ENCODE measurements at places on chromosomes 2 and 18.

DNA sequence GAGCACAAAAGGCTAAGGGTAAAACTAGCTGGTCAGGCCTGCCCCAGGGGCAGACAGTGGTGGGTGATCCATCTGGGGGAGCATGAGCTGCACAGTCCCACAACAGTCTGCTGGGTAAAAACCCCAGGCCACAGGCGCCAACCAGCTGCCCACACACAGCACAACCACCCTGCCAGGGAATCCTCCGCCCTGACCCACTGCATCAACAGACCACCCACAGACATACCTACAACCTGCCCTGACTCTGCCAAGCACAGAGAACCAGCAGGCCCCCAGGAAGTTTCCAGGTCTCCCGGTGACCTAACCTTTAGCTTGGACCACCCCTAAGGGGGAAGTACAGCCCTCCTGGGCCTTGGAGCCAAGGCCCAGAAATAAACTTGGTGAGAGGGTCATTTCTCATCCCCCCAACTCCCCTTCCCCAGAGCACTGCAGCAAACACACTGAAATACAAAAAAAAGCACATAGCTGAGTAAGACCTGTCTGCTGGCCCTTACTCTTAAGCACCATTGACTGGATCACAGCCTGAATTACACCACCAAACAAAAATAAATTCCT, 118.3 kb upstream of the CAB39 start:
- no peak for DNase-seq

DNA sequence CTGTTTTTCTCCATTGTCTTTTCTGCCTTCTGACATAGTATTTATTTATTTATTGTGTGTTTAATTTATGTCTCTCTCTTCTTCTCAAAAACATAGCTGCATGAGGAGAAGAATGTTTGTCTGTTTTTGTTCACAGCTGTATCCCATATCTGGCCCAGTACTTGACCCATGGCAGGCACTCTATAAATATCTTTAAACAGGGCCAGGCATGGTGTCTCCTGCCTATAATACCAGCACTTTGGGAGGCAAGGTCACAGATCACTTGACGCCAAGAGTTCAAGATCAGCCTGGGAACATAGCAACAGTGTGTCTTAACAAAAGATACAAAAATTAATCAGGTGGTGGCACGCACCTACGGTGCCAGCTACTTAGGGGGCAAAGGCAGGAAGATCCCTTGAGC, 361.3 kb upstream of the KLHL29 start:
- no peak for DNase-seq

GRCh38 chr2:200137271-200137670, 169.2 kb upstream of the SPATS2L start:
- no peak for DNase-seq

GRCh38 chr2:7598402-7598801, 681.2 kb downstream of the RNF144A start:
- no peak for DNase-seq

- DNase-seq, result no peak
Measured at GRCh38 chr2:68413466-68413865, 48.4 kb downstream of the PLEK start.

GRCh38 chr2:29562319-29562718, 359.1 kb downstream of the ALK start:
- DNase-seq, result no peak

- no peak for DNase-seq
Measured at GRCh38 chr2:129778584-129778877, 200.9 kb upstream of the RAB6C start.

- DNase-seq, result no peak
Measured at GRCh38 chr2:33340280-33340679, 136.2 kb upstream of the RASGRP3 start.

DNA sequence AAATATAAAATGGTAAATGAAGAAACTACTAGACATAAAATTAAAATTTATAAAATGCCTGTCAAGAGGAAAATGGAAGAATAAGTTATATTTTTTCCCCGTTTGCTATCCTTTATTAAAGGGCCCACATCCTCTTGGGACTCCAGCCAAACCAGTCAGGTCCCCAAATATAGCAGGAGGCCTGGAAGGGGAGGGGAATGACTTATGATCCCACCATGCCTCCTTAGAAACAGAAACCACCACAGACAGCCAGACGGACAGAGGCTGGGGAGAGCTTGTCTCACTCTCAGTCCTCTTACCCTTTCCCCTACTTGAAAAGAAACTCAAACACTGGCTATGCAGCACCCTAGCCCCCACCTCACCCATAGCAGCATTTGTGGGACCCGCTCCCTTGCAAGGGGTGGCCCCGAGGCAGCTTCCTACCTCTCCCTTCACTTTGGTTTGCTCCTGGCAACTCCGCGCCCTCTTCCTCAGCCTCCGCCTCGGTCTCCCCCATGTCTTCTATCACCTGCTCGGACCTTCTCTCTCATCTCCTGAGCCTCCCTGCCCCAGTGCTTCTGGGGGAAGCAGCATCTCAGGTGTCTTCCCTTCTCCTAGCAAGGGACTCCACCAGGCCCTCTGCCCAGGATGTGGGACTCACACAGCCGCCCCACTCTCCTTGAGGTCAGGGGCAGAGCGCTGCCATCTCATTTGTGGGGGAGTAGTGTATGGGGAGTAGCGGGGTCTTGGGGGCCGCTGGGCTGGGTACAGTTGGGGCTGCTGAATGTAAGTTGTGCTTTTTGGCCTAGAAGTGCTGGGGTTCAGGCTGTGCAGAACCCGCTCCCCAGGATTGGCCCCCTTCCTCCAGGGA, 37.4 kb upstream of the ANKRD62 start:
- DNase-seq, result no peak

DNA sequence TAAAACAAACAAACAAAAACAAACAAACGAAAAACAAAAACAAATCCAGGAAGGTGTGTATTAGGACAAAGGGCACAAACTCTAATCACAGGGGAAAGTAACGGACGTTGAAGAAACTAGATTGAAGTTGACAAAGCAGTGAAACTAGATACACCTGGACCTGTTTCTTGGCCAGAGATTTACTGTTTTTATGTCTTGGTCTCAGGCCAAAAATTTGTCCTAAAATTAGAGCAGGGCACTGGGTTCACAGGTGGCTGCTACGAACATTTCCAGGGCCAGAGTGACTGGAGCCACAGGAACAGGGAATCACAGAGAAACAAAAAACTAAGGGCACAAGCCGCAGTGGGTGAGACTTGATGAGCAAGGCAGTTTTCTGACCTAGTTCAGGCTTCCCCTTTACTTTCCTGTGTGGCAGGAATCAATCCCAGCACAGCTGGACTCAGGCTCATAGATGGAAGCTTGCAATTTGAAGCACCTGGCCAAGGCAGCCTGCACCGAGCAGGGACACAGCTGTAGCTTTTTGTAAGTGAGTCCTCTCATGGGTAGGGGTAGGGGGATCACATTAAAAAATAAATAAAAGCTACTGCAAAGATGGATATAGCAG, 329.4 kb downstream of the DLGAP1 start:
- peak; percentile 40 for DNase-seq

GRCh38 chr2:104109356-104109755, 744.6 kb upstream of the POU3F3 start:
- DNase-seq, result no peak

DNA sequence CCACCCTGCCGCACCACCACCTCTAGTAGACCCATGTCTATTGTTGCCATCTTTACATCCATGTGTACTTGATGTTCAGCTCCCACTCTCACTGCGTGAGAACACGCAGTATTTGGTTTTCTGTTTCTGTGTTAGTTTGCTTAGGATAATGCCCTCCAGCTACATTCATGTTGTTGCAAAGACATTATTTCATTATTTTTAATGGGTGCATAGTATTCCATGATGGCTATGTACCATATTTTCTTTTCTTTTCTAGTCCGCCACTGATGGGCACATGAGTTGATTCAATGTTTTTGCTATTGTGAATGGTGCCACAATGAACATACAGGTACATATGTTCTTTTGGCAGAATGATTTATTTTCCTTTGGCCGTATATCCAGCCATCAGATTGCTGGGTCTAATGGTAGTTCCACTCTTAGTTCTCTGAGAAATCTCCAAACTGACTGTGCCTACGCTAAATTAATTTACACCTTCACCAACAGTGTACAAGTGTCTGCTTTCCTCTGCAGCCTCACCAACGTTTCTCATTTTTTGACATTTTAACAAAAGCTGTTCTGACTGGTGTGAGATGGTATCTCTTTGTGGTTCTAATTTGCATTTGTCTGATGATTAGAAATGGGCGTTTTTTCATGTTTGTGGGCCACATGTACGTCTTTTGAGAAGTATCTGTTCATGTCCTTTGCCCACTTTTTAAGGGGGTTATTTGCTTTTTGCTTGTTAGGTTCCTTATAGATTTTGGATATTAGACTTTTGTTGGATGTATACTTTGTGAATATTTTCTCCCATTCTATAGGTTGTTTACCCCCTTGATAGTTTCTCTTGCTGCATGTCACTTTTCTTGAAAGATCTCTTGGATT, 10.5 kb upstream of the ZNF513 start:
- no peak for DNase-seq

DNA sequence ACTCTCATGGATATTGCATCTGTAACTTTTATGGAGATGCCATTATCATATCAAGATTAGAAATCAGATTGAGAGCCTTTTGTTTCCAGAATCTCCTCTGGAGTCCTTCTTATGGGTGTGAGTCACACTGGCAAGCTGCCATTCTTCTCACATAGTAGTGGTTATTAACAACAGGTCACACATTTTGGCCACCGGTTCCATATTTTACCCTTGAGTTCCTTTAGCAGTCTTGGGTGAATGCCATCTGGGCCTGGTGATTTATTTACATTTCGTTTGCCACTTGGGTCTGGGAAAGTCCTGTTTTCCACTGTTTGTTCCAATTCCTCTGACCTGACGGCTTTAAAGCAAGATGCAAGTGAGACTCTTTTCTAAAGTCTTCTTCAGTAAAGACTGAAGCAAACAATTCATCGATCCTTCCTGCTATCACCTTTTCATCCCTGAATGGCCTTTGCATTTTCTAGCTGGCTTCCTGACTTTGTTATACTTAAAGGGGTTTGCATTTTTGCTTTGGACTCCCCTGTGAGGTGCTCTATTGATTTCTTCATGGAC, 80.5 kb upstream of the CAVIN2 start:
- DNase-seq, result no peak

DNA sequence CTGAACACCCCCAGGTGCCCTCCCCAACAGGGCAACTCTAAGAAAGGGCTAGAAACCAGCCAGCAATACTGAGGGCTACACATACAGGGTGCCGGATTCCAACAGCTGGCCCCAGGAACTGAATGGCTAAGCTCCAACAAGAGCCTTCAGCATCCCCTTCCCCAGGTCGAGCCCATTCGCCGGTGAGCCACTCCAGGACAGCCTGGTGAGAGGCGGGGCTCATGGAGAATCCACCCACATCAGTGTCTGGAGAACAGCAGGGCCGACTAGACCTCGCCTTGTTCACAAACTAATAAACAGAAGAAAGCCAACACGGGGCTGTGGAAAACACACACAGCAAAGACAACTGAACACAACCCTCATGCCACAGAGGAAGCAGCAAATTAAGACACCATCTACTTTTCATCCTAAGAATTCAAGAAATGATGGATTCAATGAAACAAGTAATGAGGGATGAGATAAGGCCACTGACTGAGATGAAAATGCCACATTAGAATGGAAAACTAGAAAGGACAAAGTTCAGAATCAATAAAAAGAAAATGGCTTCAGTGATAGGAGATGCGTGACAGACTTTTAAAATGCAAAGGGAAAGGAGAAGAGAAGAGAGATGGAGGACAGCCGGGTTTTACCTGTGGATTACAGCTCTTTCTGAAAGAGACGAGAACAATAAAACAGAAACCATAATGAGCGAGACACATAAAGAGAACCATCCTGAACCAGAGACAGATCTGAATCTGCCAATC, 8.2 kb downstream of the PER2 start:
- DNase-seq, result no peak

- DNase-seq, result no peak
Measured at GRCh38 chr2:28346587-28346986, 46.1 kb upstream of the FOSL2 start.

GRCh38 chr2:88010136-88010535, 6.2 kb downstream of the RNU2-63P start:
- DNase-seq, result no peak

- DNase-seq, result no peak
Measured at GRCh38 chr2:128369602-128370467, 51.2 kb upstream of the HS6ST1 start.

- no peak for DNase-seq
Measured at GRCh38 chr2:206408323-206409320, 34.7 kb upstream of the ADAM23 start.

DNA sequence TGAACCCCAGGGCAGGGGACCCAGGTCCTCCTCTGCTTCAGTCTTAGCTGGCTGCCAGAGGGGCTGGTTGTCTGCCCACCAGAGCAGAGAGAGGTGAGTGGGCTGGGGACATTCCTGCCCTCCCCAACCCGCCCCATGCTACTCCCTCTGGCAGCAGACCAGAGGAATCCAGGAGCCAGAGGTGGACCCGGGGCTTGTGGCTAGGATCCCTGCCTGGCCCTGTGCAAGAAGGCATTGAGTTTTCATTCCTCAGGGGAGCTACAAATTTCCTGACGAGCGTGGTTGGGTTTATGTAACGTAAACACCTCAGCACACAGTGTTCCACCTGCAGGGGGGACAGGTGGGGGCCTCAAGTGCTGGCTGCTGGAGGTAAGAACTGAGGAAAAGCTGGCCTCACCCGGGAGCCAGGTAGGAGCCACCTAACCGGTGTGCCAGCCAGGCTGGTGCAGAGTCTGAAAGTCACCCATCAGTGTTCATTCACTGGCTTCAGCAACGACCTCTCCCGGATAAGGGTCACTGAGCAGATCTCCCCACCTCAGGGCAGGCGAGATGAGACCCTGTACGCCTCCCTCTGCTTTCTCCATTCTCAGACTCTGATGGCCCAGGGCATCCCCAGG, 246.8 kb downstream of the DYSF start:
- no peak for DNase-seq

DNA sequence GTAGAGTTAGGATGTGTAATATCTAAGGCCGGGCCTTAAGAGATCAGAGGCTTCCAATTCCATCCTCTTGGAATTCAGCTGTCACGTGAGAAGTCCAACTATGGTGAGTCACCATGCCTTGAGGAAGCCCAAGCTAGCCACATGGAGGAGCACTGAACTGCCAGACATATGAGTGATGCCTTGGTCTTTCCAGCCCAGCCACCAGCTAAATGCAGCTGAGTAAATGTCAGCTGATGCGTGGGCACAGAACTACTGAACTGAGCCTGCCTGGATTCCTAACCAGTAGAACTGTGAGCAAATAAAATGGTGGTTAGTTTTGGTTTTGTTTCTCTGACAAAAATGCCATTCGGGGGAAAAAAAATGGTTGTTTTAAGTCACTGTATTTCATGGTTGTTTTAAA, 153.7 kb upstream of the SERTAD2 start:
- no peak for DNase-seq

GRCh38 chr18:11091746-11092145, 57.6 kb downstream of the PIEZO2 start:
- DNase-seq, result no peak

DNA sequence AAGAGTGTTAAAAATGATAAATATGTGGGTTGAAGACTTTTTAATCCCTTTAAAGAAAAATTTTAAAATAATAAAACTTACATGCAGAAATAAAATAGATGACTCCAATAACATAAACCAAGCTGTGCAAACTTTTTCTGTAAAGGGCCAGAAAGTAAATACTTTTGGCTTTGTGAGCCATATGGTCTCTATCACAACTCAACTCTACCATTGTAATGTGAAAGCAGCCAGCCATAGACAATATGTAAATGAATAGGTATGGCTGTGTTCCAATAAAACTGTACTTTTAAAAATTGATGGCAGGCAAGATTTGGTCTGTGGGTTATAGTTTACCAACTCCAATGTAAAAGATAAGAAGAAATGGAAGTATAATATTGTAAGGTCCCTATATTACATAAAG, 45.2 kb downstream of the SNED1 start:
- no peak for DNase-seq
